ENCODE measurements at places on chromosomes 12 and 14.

DNA sequence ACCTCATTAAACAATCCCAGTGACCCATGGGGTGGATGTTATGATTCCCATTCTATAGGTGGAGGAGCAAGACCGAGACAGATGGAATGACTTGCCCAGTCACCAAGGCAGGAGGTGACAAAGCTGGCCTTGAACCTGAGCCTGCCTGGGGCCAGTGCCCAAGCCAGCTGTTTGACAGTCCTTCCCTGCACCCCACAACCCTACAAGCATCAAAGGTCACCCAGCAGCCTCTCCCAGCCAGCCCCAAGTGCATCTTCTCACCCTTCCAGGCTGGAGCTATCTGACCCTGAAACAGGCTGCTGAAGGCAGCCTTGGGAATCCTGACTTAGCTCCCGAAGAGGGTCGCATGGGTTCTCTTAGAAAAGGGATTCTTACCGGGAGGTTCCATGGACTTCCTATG, 20.3 kb downstream of the MMAB start:
- no peak for DNase-seq

DNA sequence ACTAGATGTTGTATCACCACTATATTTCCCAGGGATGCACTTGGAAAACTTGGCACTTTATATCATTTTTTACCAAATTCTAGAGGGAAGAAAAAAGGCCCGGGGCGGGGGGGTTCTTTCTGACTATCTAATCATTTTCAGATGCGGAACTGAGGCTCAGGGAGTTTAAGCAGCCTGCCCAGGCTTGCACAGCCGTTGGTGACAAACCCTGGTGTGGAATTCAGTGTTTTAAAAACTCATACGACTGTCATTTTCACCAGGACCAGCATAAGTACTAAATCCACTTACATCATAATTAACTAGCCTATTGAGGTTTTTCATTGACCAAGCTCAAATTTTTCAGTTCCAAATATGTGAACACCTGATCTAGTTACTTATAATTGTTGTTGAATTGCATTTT, 181.0 kb downstream of the IPO8 start:
- DNase-seq, result no peak

- DNase-seq, result no peak
Measured at GRCh38 chr12:7068994-7069346, 8.5 kb downstream of the C1S start.

- no peak for DNase-seq
Measured at GRCh38 chr12:50174971-50175715, 8.0 kb upstream of the CERS5 start.

DNA sequence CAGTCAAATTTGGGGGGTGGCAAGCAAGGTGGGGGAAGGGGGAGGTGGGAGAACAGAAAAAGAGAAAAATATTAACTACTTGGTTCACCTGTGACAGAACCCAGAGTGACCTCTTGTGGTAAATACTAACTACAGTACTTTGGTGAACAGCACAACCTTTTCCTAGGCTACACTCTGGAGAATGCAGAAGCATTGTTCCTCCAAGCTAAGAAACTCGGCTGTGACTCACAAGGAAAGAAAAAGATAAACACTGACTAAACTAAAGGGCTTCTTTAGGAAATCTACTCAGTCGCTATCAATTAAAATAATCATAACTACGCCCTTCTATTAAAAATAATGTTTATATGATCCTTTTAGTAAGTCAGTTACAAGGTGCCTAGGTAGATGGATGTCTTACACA, 5.4 kb downstream of the KCNH5 start:
- no peak for DNase-seq

DNA sequence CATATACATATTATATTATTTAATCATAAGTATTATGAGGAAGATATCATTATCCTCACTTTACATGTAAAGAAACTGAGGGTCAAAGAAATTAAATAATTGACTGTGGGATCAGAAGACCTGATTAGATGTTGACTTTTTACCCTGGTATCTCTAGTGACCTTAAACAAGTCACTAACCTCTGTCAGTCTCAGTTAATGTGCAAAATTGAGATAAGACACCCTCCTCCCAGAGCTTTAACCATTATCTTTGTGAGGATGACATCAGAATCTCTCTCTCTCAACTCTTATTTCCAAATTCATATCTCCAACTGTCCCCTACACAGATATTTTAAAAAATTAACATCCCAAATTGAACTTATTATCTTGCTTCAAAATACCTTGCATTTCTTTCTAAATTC, 177.8 kb downstream of the KLHL28 start:
- DNase-seq, result no peak

DNA sequence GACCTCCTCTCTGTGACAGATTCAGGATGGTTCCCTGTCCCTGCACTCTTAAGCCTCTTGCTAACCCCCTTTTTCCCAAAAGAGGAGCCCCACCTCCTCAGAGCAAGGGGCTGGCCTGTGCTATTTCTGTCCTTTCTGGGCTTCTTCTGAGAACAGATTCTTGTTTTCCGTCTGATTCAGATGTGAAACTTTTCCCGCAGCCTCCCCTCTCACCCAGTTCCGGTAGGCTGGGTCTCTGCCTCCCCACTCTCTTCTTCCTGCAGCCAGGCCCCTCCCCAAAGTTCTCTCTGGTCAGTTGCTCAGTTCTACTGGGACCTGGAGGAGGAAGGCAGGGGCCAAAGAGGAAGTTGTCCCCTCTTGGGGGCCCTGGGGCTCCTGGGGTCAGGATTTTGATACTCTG, 11.8 kb downstream of the PDE1B start:
- DNase-seq, result no peak

- no peak for DNase-seq
Measured at GRCh38 chr14:88359500-88359899, 26.0 kb upstream of the SPATA7 start.

DNA sequence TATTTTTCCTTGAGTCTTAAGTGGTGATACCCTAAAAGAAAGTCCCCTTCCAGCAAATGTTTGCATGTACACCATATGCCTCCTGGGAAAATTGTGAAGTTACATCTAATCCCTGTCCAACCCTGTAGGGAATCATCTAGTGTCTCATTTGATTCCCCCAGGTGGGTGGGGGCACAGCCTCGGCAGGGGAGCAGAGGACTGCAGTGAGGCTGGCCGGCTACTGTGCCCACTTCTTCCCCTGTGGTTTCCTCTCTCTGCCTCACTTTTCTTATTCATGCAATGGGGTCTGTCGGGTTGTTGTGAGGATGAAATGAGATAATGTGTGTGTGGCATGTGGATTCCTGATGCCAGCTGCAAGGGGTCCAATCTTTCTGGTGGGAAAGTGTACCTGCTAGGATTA, 6.0 kb downstream of the PAPLN start:
- DNase-seq, result no peak

GRCh38 chr14:91116913-91117588, 3.2 kb downstream of the DGLUCY start:
- DNase-seq, result no peak

DNA sequence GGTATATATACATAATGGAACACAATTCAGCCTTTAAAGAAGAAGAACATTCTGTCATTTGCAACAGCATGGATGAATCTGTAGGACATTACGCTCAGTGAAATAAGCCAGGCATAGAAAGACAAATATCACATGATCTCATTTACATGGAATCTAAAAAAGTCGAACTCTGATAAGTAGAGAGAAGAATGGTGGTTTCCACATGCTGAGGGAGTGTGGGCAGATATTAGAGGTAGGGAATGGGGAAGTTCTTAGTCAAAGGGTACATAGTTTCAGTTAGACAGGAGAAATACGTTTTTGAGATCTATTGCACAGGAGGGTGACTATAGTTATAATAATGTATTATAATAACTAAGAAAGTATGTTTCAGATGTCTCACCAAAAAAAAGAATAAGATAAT, 71.4 kb downstream of the ADAMTS20 start:
- DNase-seq, result no peak

DNA sequence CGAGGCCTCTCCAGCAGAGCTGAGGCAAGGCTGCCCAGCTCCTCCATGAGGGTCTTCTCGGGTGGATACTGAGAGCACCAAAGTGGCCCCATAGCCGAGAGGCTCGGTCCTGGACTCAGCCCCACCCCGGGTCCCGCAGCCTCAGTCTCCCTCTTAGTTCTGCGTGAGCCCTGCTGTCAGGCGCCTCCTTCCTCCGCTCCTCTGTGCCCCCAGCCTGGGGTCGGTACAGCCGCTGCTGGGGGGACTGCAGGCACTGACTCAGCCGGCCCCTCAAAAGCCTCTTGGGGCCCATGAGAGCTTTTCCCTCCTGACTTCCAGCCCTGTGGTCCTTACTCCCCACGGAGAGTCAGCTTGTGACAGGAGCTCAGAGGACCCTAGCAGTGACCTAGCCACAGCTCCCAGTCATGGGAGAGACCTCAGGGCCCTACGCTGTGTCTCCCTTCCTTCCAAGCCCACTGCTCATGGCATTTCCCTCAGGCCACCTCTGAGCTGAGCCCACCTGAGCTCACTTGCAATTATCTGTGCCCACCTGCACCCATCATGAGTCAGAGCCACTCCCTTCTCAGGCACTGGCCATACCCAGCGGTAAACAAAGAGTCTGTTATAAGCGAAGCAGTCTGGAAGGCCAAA, 295.0 kb upstream of the RTL1 start:
- no peak for DNase-seq

DNA sequence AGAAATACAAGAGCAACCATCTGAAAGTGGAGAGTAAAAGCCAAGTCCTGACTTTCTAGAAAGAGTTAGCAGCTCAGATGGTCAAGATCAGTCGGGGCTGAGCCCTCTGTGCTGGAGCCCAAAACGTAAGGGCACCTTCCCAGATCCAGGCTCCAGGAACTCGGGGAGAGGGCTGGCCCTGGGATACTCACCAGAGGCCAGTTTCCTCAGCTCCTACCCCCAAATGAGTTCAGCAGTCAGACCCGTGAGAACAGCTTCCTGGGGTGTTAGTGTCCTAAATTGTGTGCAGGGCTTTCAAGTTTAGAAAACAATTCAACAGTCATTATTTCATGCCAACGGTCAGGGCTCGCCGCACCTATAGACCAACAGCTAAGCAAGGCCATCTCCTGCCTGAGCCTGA, 147.6 kb upstream of the FKBP4 start:
- DNase-seq, result no peak

- DNase-seq, result no peak
Measured at GRCh38 chr14:63862163-63862562, 9.4 kb downstream of the SYNE2 start.

DNA sequence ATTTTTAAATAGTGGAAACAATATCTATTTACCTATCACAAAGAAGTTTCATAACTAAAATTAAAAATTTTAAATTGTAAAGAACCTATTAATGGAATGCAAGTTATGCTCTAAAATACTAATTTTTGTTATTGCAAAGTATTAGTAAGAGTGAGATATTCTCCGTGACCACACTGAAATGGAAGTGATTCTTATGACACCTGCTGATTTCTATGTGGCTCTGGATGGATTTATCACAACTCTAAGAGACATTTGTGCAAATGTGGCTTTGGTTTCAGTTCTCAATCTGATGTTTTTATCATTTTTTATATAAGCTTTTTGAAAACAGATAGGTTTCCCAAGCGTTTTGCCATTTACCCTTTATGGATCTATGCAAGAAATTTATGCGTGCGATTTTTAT, 497.8 kb downstream of the NAV3 start:
- no peak for DNase-seq

- DNase-seq, result no peak
Measured at GRCh38 chr12:76942267-76942666, 63.4 kb upstream of the CSRP2 start.

- DNase-seq, result no peak
Measured at GRCh38 chr12:121649819-121650353, 19.6 kb downstream of the MORN3 start.

- no peak for DNase-seq
Measured at GRCh38 chr14:50533241-50533705, 904 bp upstream of the MAP4K5 start.

DNA sequence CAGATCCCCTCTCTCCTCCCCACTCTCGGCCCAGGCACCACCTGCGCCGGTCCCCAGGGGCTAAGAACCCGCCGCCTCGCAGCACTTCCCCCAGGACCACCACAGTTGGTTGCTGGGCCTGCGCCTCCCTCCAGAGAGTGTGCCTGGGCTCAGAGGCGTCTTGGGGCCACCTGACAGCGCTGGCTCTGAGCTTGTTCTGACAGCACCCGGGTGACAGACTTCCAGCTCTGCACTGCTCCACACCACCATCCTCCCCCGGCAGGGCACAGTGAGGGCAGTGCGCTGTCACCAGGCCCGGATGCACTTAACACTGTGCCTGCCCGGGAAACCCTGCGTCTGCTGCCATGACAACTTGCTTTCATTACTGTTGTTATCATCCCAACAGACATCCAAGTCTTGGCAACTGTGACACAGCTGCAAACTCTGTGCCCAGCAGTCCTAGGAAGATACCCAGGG, 6.6 kb downstream of the BRF1 start:
- DNase-seq, result peak; percentile 39

DNA sequence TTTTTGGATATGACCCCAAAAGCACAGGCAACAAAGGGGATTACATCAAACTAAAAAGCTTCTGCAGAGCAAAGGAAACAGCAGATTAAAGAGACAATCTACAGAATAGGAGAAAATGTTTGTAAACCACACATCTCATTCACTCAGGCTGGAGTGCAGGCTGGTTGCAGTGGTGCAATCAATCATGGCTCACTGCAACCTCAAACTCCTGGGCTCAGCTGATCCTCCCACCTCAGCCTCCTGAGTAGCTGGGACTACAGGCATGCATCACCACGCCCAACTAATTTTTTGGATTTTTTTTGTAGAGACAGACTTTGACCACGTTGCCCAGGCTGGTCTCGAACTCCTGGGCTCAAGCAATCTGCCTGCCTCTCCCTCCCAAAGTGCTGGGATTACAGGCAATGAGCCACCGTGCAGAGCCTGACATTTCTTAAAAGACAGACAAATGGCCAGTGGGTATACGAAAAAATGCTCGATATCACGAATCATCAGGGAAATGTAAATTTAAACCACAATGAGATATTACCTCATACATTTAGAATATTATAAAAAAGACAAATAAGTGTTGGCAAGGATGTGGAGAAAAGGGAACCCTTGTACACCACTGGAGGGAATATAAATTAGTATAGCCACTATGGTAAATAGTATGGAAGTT, 9.8 kb downstream of the NCKAP5L start:
- DNase-seq, result no peak
